ENCODE measurements at places on chromosomes 12 and 14. TPM values are rescaled to one million over a fixed set of nuclear protein-coding genes. Genes with fewer than 3 reads are reported as not detected.

- no peak overlapping the region for H3K27ac ChIP-seq
- no peaks in the 10 kb centered on the region for H3K4me1 ChIP-seq
- peak; percentile 74 for DNase-seq
- H3K36me3 ChIP-seq = no peaks in the 10 kb centered on the region
Observed at GRCh38 chr12:2307550-2307949, 254.8 kb downstream of the CACNA1C start.

DNA sequence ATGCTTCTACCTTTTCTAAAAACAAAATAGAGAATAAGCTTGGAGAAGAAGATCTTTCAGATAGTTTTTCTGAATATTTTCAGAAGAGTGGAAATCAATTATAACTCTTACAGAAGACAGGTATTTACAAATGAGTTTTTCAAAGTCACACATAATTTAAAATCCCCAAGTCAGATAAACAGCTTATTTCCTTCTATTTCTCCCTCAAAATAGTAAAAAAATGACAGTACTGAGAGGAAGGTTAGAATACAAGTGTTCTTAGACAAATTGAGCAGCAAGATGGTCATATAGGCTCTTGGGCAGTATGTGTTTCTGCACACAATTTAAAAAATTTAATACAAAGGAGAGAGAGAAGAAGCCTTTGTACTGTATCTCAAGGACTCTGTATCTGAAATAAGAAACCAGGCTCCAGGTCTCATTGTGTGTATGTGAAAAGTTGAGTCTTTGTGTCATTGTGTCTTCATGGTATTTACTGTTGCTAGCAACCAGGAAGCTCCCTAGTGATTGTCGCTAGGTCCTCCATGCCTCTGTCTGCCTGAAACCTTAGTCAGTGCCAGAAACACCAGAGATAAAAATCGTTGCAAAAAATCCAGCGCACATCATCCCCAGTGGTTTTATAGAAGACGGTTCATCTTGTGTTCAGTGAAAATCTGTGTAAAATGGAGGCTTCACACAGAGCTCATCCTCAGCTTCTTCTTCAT, 12.9 kb upstream of the TUBA1A start:
- no peaks in the 10 kb centered on the region for H3K36me3 ChIP-seq
- peak; percentile 60 for DNase-seq
- no peak overlapping the region for H3K4me3 ChIP-seq
- H3K27me3 ChIP-seq = no peaks in the 10 kb centered on the region
- peak overlapping the region; percentile 98 for H3K27ac ChIP-seq

DNA sequence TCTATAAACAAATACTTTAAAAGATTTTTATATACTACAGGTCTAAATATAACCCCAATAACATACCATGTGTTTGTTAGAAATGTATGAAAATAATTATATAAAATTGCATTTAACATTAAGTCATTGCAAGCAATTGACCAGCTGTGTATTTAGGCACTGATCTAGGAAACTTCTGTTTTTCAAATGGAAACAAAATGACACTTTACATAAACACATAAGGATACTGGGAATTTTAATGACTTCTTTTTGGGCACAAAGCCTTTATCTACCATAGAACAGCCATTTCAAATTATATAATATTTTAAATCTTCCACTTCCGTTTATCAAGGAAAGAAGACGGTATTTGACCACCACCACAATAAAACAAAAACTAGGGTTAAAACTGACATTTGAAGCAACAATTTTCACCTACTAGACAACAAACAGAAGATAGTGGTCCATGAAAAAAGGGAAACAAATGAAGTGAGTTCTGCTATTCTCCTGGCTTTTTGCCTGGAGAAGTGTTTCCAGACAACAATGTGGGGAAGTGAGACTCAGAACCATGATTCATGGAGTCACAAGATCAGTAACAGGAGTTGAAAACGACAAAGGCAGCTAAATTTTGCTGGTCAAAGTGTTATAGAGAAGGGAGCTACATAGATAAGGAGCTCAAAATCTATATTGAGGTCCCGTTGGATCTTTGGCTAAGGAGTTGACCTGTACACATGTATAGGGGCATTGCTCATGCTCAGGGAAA, 475.1 kb downstream of the TRHDE start:
- no peak for DNase-seq
- H3K27me3 ChIP-seq = no peaks in the 10 kb centered on the region
- no peaks in the 10 kb centered on the region for H3K36me3 ChIP-seq
- H3K4me3 ChIP-seq = no peak overlapping the region

GRCh38 chr12:123896767-123897166, 75.9 kb downstream of the CCDC92 start:
- peaks cover 3% of the 10 kb centered on the region for H3K4me1 ChIP-seq
- H3K4me3 ChIP-seq = no peak overlapping the region
- no peak for DNase-seq

DNA sequence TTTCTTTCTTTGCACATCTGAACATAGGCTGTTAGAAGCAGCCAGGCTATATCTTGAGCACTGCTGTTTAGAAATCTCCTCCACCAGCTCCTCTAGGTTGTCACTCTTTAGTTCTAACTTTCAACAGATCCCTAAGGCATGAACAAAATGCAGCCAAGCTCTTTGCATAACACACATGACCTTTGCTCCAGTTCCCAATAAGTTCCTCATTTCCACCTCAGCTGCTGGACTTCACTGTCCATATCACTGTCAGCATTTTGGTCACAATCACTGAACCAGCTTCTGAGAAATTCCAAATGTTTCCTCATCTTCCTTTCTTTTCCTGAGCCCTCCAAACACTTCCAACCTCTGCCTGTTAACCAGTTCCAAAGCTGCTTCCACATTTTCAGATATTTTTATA, 27.6 kb upstream of the C14orf132 start:
- no peak overlapping the region for H3K27ac ChIP-seq
- H3K27me3 ChIP-seq = no peaks in the 10 kb centered on the region
- no peak for DNase-seq
- H3K4me3 ChIP-seq = peak overlapping the region; percentile 59

- DNase-seq = no peak
- no peak overlapping the region for H3K27ac ChIP-seq
- no peaks in the 10 kb centered on the region for H3K27me3 ChIP-seq
- no peaks in the 10 kb centered on the region for H3K36me3 ChIP-seq
- no peak overlapping the region for H3K4me3 ChIP-seq
Observed at GRCh38 chr12:5226581-5226980, 182.9 kb downstream of the KCNA5 start.

DNA sequence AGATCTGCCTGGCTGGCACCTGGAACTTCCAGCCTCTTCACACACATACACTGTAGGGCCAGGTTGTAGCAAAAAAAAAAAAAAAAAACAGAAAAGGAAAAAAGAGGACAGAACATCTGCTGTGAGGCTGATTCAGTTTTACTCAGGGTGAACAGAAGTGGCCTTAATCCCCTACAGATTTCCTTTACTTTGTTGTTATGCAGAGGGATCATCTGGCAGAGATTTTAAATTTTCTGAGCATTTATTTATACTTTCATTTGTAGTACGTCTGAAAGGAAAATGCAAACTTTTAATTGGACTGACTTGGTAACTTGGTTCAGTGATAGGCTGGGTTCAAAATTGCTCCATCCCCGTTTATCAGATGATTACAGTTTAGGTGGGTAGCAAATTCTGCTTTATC, 50.8 kb upstream of the PRICKLE1 start:
- no peak overlapping the region for H3K27ac ChIP-seq
- no peak overlapping the region for H3K4me3 ChIP-seq
- H3K27me3 ChIP-seq = no peaks in the 10 kb centered on the region
- DNase-seq = no peak

DNA sequence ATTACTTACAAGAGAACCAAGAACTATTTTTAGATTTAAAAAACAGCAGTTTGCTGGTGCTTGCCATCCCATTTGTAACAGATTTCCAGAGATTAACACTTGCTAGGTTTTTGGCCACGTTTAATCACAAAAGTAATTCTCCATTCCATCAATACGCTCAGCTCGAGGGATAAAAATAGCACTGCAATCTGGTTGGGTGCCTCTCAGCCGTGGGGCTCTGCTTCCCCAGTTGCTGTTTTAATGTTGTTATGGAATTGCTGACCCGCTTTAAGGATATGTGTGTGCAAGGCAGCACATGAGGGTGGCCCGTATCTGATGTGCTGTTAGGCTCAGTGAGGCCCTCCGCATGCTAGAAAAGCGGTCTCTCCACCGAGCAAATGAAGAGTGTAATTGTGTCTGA, 222.2 kb upstream of the TMEM260 start:
- H3K4me3 ChIP-seq = no peak overlapping the region
- no peaks in the 10 kb centered on the region for H3K36me3 ChIP-seq
- H3K27ac ChIP-seq = no peak overlapping the region
- DNase-seq = no peak

- H3K27ac ChIP-seq = no peak overlapping the region
- H3K4me1 ChIP-seq = no peaks in the 10 kb centered on the region
- no peak overlapping the region for H3K4me3 ChIP-seq
- DNase-seq = no peak
- no peaks in the 10 kb centered on the region for H3K27me3 ChIP-seq
Observed at GRCh38 chr12:123061441-123062205, 81.1 kb downstream of the ARL6IP4 start.

- H3K27ac ChIP-seq = no peak overlapping the region
- H3K36me3 ChIP-seq = no peaks in the 10 kb centered on the region
- H3K4me1 ChIP-seq = no peaks in the 10 kb centered on the region
- DNase-seq = no peak
- H3K27me3 ChIP-seq = no peaks in the 10 kb centered on the region
Observed at GRCh38 chr12:121872546-121873215, 14.0 kb upstream of the HPD start.

GRCh38 chr12:52156757-52157565, 34.9 kb downstream of the KRT80 start:
- no peaks in the 10 kb centered on the region for H3K27me3 ChIP-seq
- H3K27ac ChIP-seq = no peak overlapping the region
- no peak overlapping the region for H3K4me3 ChIP-seq
- no peaks in the 10 kb centered on the region for H3K36me3 ChIP-seq
- peak; percentile 99 for DNase-seq
- no peaks in the 10 kb centered on the region for H3K4me1 ChIP-seq

DNA sequence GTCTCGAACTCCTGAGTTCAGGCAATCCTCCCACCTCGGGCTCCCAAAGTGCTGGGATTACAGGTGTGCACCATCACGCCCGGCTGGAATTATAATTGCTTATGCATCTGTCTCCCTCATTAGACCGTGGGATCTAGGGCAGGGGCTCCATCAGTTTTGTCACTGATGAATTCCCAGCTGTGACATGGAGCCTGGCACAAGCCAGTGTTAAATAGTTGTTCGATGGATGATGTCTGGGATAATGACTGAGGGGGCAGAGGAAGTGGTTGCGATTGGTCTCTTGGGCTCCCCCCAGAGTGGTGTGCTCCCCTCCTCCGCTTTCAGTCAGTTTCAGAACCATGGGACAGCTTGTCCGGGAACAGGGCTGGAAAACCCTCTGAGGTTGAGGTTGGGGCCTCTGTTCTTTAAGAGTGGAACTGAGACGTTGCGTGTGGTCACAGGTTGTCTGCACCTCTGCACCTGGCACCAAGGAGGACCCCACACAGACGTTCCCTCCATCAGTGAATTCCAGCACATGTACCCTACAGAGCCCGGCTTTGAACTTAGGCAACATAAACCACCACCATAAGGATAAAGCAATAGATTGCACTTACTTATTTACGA, 30.8 kb upstream of the BATF start:
- no peaks in the 10 kb centered on the region for H3K4me1 ChIP-seq
- no peaks in the 10 kb centered on the region for H3K27me3 ChIP-seq
- DNase-seq = no peak
- no peak overlapping the region for H3K4me3 ChIP-seq
- H3K36me3 ChIP-seq = no peaks in the 10 kb centered on the region

DNA sequence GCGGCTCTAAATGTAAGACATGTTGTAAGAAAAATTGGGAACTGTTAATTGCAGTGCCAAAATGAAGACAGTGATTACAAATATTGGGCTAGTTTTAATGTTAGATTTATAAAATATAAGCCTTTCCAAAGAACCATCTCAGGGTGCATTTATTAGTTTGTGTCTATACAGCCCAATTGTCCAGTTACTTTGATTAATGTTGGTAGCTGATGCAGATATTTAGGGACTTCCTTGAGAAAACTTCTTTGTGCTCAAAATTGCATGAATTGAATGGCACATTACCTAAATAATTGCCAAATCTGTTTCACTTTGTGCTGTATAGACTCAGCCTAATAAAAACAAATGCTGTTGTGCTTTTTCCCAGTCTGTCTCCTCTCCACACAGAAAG, 83.7 kb downstream of the DAD1 start:
- DNase-seq = no peak
- peak overlapping the region; percentile 58 for H3K27ac ChIP-seq
- no peak overlapping the region for H3K4me3 ChIP-seq
- peaks cover 9% of the 10 kb centered on the region for H3K4me1 ChIP-seq

DNA sequence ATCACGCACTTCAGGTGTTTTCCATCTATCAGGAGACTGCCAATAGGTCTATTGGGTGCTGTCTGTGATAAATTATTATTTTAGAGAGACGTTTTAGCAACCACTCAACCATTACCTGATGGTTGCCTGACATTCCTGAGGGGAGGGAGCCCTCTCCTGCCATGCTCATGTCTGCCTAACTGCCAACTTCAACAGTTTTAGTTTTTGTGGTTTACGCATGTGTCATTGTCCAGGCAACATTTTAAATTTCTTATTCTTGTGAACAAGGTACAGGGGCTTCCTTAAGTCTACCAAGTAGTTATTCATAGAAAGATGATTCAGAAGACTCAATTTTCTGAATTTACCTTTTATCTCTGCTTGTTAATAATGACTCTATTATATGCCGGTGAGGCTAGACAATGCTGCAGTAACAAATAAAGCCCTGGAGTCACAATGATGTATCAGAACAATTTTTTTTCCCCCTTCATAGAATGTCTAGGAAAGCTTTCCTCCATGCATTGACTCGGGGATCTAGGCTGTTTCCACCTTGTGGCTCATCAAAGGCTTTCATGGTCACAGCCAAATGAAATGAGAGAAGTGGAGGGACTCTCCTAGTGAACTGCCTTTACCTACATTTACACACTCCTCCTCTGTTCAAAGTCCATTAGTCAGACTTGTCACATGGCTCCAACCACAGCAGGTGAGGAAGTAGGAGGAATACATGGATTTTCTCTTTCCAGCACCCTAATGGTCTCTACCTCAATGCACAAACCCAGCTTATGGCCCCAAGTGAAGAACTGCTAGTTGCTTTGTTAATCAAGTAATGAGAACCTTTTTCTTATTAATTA, 225.8 kb downstream of the CRADD start:
- no peaks in the 10 kb centered on the region for H3K36me3 ChIP-seq
- DNase-seq = no peak
- no peak overlapping the region for H3K4me3 ChIP-seq
- H3K27me3 ChIP-seq = no peaks in the 10 kb centered on the region
- no peaks in the 10 kb centered on the region for H3K4me1 ChIP-seq

DNA sequence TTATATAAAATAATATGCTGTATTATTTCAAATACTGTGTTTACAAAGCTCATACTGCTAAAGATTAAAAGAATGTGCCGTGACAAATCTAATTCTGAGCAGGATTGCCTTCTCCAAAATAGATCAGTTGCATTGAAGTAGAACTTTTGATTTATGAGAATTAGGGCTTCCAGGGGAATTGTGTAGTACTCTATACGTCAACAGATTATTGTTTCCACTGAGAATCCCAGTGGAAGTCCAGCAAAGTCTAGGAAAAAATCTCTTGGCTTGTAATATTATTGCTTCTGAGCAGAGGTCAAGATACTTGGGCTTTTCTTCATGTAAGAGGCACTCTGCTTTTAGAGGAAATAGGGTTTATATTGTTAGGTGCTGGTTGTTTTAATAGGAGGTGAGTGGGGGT, 133.9 kb downstream of the TRHDE start:
- no peaks in the 10 kb centered on the region for H3K4me1 ChIP-seq
- DNase-seq = no peak
- no peaks in the 10 kb centered on the region for H3K27me3 ChIP-seq
- no peak overlapping the region for H3K4me3 ChIP-seq
- no peak overlapping the region for H3K27ac ChIP-seq
- no peaks in the 10 kb centered on the region for H3K36me3 ChIP-seq

Gene NFE2
- total RNA-seq = 2.0 TPM

Gene CCDC184
- total RNA-seq = not detected

Gene AKAP3
- total RNA-seq = 2.8 TPM

Gene TEX52
- total RNA-seq = 0.41 TPM

Gene KCNC2
- not detected for total RNA-seq

Gene PPP4R4
- total RNA-seq = 2.6 TPM
